ENCODE measurements at places on chromosomes 3 and 15.
A peak's percentile ranks its signal among the peaks of the same experiment; 100 is the strongest.

GRCh38 chr3:70011582-70011981 is 12.0 kb downstream of the SAMMSON start:
- DNase-seq, result no peak

- no peak for DNase-seq
Measured at GRCh38 chr15:24878153-24878552, 76.6 kb upstream of the SNRPN start.

- peak; percentile 73 for DNase-seq
Measured at GRCh38 chr3:184184546-184185230, 1.3 kb upstream of the ABCF3 start.

GRCh38 chr3:13507570-13508339 is 27.6 kb downstream of the HDAC11 start:
- no peak for DNase-seq

DNA sequence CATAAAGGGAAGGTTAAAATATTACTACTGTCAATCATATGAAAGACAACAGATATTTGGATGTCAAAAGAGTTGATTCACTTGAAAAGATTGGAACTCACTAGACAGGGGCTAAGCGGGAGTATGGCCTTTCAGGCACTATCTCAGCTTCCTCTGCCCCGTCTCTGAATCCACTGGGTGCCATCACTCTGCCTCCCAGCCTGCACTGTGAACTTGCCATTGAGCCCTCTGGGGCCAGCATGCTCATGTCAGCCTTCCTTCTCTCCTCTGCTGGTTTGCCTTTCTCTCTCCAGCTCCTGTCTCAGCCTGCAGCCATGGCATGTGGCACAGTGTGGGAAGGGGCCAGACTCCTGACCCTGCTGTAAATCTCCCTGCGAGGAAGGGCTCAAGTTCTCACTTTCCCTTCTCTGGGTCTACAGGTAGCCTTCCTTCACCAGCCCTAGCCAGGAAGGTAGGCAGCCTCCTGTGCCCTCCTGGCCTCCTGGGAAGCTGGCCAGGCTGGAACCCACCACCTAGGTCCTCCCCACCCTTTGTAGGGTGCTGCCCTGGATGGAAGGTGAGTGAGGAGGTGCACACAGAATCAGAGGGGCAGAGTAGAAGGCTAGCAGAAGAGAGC is 54.0 kb upstream of the SLCO2A1 start:
- DNase-seq, result no peak

- no peak for DNase-seq
Measured at GRCh38 chr3:157906627-157907026, 199.6 kb downstream of the SHOX2 start.

DNA sequence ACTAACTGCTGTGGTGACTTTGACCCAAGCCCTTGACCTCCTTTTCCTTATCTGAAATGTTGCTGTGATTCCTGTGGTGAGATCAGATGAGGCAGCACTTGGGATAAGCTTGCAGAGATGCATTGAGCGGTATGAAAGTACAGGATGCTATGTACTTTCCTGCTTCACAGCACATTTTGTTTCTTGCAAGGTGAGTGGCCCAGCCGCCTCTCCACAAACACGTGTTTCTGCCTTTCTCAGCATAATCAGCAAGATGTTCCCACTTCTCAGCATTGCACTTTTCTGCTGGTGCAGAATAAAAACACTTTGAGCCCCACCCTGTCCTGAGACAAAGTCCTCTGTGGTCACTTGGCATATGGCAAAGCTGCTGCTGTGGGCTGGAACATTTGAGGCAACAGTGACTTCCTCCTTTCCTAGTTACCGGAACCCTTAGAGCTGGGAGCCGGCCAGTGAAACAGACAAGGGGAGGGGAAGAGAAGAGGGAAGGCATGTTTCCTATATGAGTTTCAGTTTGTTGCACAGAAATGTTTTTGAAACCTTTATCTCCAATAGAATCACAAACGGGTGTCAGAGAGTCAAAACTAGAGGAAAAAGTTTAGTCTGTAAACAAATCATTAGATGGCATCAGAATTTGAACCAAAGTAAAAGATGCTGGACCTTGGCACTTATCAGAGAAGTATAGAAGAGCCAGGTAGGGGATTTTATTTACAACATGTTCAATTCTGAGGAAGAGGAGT is 5.0 kb downstream of the NUDT16 start:
- DNase-seq, result peak; percentile 48

DNA sequence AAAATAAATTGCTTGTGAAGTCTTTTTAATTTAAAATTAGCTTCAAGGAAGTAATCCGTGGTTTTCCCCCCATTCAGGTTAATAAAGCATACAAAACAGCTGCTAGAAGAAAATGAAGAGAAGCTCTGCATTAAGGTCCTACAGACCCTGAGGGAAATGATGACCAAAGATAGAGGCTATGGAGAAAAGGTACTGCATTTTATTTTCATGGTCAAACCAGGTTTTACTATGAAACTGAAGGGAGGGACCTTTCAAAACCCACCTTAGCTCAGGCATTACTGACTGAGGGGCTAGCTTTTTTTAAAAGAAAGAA is 218.5 kb downstream of the ITPR1 start:
- no peak for DNase-seq

GRCh38 chr3:45261333-45262110 is 35.4 kb upstream of the TMEM158 start:
- no peak for DNase-seq

DNA sequence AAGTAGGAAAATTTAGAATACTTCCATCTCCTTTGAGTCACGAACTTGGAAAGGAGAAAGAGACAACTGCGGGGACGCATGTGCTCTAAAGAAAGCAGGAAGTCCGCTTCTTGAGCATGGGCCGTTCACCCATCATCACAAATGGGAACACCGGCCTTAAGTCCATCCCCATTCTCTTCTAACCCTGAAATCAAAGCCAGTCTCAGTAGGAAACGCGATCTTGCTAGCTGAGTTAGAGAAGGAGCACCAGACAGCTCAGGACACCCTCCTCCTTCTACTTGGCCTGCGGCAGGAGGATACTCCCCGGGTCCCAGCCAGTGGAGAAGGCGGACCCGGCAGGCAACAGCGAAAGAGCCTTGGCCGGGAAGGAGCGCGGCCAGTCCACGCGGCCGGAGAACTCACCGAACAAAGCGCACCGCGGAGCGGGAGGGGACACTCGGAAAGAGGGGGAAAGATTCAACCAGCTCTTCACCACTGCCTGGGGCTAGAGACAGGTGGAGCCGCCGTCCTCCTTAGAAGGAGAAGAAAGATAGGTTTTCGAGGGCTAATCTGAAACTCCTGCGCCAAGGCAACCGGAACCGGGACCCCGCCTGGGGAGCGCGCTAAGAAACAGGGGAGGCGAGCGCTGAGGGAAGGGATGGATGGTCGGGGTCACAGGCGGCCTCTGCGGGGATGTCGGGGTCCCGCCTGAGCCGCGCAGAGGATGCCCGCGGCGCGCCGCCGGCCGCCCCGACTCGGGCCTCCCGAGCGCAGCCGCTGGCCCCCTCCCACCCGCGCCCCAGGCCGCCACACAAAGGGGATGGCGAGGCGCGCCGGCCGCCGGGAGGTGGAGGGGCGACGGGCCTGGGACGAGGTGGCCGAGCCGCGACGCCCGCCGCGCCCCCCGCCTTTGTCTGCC is 818 bp downstream of the SLC4A7 start:
- peak; percentile 56 for DNase-seq

All from hematopoietic multipotent progenitor cell treated with erythropoietin and hydrocortisone succinate and interleukin-3 and kit ligand, for 8 days (in vitro differentiated cells).